Omental fat pad (tissue), 4 donors: ENCODE measurements at places on chromosomes 7 and 10. TPM values are rescaled to one million over a fixed set of nuclear protein-coding genes. Genes with fewer than 3 reads are reported as not detected.

DNA sequence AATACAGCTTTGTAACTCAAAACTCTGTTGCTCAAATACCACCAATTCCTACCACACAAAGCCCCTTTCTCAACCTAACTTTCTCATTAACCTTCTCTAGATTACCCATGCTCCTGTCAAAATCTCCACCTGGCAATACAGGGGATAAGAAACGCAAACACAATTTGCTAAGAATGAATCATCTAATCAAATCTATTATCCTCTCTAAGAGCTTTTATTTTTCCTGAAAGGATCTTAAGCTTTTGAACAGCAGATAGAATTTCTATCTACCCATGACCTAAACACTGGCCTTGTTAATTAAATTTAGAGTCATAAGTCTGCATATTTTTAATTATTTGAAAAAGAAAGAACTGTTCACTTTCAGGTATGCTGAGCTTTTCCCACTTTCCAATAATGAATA lies 98.3 kb downstream of the HBP1 start:
- no peak for DNase-seq

DNA sequence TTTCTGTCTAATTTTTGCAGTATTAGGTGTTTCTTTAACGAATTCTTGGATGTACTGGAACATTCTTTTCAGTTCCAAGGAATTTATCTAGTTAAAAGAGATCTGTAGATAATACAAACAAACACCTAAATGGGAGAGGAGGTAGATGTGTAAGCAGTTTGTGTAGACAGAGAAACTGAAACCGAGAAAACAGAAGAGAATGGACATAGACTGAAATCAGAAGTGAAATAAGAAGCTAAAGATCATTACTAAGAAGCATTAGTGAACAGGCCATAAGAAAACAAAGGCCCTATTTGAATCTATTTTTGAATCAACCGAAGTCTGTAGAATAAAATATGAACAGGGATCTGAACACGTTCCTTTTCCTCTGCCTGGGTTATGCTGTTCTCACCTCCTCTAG lies 26.5 kb upstream of the TMEM229A start:
- no peak for DNase-seq

DNA sequence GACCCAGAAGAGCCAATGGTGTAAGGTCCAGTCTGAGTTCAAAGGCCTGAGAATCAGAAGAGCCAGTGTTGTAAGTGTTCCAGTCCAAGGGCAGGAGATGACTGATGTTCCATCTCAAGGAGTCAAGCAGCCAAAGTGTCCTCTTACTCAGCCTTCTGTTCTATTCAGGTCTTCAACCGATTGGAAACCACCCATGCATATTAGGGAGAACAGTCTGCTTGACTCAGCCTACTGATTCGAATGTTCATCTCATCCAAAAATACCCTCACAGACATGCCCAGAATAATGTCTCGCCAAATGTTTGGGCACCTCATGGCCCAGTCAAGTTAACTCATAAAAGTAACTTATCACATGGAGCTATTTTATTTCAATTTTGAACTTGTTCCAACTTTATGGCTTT lies 2.9 kb upstream of the WDFY4 start:
- no peak for DNase-seq

GRCh38 chr7:48426331-48426965 lies 255.2 kb downstream of the ABCA13 start:
- DNase-seq: no peak

- no peak for DNase-seq
Observed at GRCh38 chr7:156791241-156791640, 101.7 kb downstream of the LMBR1 start.

GRCh38 chr7:133077394-133077793 lies 4.5 kb downstream of the CHCHD3 start:
- no peak for DNase-seq

DNA sequence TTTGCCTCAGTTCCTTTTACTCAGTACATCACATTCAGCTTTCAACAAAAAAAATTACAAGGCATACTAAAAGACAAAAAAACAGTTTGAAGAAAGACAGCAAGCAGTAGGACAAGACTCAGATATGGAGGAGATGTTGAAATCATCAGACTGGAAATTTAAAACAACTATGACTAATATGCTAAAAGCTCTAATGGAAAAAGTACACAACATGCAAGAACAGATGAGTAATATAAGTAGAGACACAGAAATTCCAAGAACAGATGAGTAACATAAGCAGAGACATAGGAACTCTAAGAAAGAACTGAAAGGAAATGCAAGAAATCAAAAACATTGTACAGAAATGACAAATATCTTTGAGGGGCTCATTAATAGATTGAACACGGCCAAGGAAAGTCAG lies 402.6 kb downstream of the NEBL start:
- DNase-seq: no peak

GRCh38 chr10:81136261-81136660 lies 598.6 kb downstream of the SH2D4B start:
- DNase-seq: no peak

The NEURL1 gene
- total RNA-seq: not detected

The GJD4 gene
- not detected for total RNA-seq

The BMPER gene
- total RNA-seq: 5.4 TPM

The LANCL2 gene
- total RNA-seq: 12.6 TPM

The CPA2 gene
- not detected for total RNA-seq

The CYP3A7 gene
- not detected for total RNA-seq
